Hematopoietic multipotent progenitor cell treated with erythropoietin and hydrocortisone succinate and interleukin-3 and kit ligand, for 4 days (in vitro differentiated cells): ENCODE measurements at places on chromosomes 1 and 21.

DNA sequence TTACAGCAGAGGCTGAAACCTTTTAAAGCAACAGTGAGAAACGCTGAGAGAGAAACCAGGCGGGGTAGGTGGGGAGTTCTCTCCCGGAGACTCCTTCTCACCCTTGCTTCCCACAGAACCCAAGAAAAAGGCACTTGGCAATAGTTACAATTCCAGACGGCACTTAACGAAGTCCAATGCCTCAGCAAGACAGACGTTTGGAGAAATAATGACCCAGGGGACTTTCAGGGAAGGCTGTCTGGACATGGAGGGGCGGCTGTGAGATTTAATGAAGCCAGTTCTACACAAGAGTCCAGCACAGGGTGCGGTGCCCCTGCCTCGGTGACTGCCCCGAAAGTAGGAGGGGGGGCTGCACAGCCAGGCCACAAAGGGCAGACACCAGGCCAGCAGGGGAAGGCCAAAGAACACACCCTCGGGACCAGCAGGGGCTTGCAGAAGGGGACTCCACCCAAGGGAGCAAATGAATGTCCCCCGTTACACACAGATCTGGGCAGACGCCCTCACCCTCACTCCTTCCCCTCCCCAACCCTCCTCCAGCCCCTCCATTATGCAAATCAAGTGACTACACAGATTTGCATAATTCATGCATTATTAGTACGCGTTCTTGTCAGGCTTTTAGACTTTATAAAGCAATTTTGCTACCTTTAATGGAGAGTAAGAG lies 26.3 kb downstream of the KCNN3 start:
- no peak for DNase-seq

- no peak for DNase-seq
Measured at GRCh38 chr1:109269981-109270622, 12.8 kb downstream of the PSRC1 start.

GRCh38 chr1:14781811-14782210 lies 183.3 kb downstream of the KAZN start:
- DNase-seq, result no peak

- no peak for DNase-seq
Measured at GRCh38 chr1:17582124-17582774, 42.8 kb downstream of the ARHGEF10L start.

GRCh38 chr1:112446411-112446810 lies 50.4 kb downstream of the CTTNBP2NL start:
- no peak for DNase-seq

GRCh38 chr1:202671399-202671798 lies 38.9 kb downstream of the SYT2 start:
- no peak for DNase-seq

DNA sequence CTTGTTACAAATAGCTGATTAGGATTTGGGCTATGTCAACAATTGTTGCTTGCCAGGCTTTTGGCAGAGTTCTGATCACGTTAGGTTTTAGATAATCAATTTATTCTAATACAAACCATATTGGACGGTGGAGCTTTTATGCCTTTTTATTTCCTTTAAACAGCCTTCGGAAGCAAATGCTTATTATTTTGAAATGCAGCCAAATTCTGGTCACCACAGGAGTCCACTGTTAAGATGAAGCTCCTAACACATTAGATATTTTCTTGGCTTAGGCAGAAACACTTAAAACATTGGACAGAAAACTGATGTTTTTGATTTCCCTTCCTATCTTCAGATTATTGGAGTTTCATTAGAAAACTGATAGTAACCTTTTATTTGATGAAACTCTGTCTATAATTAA lies 82.9 kb downstream of the CENPF start:
- no peak for DNase-seq

DNA sequence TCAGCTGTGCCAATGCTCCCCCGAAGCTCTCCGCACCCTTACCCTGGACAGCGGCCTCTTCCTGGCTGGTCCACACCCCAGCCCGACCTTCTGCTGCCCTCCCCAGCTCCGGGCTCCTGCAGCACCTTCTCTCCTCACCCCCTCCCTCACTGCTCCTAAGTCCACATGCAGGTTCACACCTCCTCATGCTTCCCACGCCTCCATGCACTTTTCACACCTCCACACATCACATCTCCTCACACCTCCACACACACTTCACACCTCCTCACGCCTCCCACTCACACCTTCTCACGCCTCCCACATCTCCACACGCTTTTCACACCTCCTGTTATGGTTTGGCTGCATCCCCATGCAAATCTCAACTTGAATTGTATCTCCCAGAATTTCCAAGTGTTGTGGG lies 18.9 kb downstream of the GPR137B start:
- DNase-seq, result no peak

DNA sequence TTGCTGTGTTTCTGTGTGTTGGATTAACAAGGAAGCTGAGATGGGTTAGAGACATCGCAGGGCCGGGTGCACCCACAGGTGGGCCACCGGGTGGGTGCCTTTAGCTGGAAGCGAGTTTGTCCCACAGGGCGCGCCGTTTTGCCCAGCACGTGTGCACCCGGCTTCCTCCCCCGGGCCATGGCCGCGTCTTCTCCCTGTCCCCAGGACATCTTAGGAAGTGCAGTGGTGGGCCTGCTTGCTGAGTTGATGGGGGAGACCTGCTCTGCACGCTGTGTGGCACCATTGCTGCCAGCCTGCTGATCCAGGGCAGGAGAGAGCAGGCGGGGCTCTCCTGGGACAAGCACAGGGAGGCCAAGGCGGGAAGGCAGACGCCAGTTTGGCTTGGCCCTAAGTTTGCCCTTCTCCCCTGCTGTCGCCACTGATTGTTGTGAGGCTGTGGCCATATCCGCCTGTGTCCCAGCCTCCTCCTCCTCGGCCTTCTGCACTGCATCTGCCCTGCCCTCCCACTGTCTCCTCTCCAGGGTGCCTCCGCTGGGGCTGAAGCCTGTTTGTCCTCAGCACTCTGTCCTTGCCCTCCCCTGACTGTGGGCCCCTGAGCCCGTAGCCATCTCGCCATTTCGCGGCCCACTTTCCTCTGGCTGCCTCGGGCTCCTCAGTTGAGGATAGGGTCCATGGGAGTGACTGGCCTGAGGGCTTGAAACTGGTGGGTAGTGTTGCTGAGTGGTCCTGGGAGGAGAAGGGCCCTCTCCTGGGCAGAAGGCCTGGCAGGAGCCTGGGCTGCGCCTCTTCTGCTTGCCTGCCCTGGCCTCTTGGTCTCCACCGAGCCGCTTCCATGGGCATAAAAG lies 47.6 kb downstream of the PKNOX1 start:
- no peak for DNase-seq

DNA sequence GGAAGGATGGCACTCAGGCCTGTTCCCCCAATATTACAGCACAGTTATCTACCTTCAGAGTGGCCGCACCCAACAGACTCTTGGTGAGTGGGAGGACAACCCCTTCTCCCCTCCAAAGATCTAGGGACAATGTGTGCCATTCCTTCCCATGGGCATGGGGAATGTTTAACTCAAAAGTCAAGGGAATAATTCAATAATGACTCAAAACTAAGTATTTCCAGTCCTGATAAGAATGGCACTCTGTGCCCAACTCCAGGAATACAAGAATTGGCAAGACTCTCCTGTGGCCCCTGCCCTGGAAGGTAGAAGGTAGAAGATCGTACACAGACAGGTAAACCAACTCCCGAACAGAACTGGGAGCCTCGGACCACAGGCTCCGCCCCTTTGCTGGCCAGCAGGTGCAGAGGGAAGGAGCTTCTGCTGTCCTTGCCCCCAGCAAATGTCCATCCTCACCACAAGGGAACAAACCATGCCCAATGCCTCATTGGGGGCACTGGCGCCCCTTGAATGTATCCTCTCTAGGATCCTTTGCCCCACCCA lies 514.0 kb downstream of the NPHP4 start:
- DNase-seq, result no peak
